ENCODE measurements at places on chromosomes 7 and 10.
A peak's percentile ranks its signal among the peaks of the same experiment; 100 is the strongest.

GRCh38 chr10:117477211-117477947 lies 65.2 kb upstream of the EMX2 start:
- no peak for DNase-seq

- DNase-seq = no peak
Observed at GRCh38 chr7:105102557-105103352, 88.8 kb downstream of the KMT2E start.

- peak; percentile 38 for DNase-seq
Observed at GRCh38 chr10:91185239-91185875, 35.1 kb upstream of the PCGF5 start.

DNA sequence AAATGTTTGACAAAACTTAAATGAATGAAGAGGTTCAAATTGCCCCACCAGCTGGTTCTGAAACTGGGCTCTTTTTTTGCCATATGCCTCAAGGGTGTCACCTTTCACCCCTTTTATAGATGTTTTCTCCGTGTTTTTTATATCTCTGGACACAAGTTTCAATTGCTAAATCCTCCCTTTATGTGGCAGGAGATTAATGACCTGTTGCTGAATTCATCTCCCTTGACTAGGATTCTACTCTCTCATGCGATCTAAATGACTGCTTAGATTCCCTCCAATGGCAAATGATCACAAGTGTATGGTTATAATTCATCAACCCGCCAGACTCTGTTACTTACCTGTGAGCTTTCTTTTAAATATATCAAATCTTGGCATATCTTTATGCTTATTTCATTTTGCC lies 677.0 kb upstream of the POT1 start:
- DNase-seq = no peak

GRCh38 chr10:77605466-77605865 lies 32.1 kb downstream of the KCNMA1 start:
- DNase-seq = no peak

GRCh38 chr10:19629567-19629966 lies 186.7 kb upstream of the PLXDC2 start:
- no peak for DNase-seq

DNA sequence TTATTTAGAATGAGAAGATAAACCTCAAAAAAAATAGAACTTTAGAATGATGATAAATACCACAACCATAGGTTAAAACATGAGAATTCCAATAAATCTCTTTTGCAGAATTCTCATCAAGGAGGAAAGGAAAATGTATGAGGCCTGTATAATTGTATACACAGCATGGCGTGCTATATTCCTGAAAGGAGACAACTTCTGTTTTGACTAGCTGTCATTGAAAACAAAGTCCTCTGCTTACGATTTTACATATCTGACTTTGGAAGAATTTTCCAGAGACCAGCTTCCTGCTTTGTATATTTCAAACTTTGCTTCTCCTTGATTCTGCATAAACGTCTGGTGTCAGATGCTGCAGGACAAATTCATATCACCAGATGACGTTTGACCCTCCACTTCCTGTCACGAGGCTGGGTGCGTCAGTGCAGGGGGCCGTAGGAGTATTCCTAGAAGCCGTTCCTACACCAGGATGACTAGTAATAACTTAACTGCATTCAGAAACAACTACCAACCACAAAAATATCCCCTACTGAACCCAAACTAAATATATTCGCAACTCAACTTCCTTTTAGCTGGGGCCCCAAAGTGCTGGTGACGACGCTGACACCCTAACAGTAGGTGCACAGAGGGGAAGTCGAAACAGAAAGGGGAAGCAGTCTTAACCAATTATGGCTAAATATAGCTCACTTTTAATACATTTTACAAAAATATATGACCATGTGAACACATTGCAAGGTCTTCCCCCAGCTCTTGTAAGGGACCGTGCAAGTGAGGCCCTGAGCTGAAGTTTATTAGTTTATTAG lies 178.6 kb upstream of the INHBA start:
- no peak for DNase-seq

DNA sequence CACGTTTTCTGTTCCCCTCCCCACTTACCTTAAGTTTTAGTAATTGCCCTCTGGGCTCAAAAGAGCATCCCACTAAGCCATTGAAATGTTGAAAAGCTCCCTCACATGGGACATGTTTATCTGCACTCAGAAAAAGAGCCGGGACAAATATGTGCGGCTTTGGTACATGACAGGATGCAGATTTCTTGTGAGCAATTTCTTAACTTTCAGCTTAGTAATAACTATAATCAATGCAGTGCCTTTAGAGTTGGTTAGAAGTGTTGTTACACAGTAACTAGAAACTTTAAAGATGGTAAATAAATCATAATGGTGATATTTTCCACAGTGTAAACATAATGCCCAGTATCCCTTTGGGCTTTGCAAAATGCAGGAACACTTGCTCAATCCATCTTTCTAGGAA lies 89.2 kb downstream of the ZNF365 start:
- no peak for DNase-seq

DNA sequence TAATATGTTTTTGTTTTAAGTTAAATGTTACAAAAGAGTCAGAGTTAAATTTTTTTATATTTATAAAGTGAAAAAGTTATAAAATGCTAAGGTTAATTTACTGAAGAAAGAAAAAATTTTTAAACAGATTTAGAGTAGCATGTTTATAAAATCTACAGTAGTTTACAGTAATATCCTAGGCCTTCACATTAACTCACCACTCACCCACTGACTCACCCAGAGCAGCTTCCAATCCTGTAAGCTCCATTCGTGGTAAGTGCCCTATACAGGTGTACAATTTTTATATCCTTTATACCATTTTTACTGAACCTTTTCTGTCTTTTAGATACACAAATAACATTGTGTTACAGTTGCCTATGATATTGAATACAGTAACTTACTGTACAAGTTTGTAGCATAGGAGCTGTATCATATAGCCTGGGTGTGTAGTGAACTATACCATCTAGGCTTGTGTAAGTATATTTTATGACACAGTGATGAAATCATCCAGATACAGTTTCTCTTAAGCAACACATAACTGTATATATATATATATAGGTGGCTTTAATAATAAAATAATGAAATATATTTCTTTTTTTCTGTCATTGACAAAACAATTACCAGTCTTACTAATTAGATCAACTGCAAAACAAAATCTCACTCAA lies 79.6 kb downstream of the PTEN start:
- DNase-seq = no peak

Measured in dermis blood vessel endothelial cell (primary cell).